ENCODE measurements at places on chromosomes 16 and 17.

- DNase-seq = peak; percentile 80
These were observed 18.2 kb upstream of the ABR start for GRCh38 chr17:1197781-1198490.

GRCh38 chr17:82830249-82830661, 9.6 kb downstream of the ZNF750 start:
- no peak for DNase-seq

DNA sequence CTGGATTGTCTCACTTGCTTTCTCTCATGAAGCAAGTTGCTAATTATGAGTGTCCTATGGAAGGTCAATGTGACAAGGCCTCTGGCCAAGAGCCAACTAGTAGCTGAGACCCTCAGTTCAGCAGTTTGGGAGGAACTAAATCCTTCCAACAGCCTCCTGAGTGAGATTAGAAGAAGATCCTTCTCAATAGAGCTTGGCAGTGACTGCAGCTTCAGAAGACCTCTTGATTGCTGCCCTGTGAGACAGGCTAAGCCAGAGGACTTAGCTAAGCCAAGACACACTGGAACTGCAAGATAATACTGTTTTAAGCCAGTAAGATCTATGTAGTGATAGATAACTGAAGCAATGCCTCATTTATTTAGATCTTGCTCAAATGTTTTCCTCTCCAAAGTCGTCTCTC, 34.3 kb downstream of the PCTP start:
- DNase-seq = no peak

- DNase-seq = no peak
These were observed 14.3 kb downstream of the SLC16A3 start for GRCh38 chr17:82242977-82243647.

- no peak for DNase-seq
These were observed 16.0 kb downstream of the CSNK1D start for GRCh38 chr17:82257473-82257872.

- no peak for DNase-seq
These were observed 97.1 kb upstream of the TMEM97 start for GRCh38 chr17:28221751-28222414.

DNA sequence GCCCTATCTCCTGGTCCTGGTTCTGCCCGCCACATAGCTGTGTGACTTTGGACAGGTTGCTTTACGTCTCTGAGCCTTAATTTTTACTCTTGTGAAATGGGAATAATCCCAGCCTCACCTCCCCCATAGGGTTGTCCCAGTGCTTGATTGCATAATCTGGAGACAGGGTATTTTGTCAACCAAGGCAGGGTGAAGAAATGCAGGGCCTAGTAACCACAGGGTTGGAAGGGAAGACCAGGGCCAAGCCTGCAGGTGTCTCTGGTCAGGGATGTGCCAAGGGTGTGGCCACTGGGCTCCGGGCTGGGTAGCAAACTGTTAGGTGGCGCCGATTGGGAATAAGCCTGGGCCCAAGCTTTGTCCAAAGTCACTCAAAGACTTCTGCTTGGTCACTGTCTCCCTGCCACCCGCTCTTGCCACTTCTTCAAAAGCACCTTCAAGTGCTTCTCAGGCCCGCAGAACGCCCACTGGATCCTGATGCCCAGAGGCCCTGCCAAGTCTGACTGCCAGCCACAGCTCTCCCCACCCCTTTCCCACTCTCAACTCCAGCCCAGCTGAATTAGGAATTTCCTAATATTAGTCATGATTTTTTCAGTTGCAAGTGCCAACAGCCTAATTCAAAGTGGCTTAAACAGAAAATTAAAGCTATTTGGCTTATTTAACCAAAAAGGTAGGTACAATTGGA, 20.6 kb upstream of the COL1A1 start:
- peak; percentile 29 for DNase-seq

DNA sequence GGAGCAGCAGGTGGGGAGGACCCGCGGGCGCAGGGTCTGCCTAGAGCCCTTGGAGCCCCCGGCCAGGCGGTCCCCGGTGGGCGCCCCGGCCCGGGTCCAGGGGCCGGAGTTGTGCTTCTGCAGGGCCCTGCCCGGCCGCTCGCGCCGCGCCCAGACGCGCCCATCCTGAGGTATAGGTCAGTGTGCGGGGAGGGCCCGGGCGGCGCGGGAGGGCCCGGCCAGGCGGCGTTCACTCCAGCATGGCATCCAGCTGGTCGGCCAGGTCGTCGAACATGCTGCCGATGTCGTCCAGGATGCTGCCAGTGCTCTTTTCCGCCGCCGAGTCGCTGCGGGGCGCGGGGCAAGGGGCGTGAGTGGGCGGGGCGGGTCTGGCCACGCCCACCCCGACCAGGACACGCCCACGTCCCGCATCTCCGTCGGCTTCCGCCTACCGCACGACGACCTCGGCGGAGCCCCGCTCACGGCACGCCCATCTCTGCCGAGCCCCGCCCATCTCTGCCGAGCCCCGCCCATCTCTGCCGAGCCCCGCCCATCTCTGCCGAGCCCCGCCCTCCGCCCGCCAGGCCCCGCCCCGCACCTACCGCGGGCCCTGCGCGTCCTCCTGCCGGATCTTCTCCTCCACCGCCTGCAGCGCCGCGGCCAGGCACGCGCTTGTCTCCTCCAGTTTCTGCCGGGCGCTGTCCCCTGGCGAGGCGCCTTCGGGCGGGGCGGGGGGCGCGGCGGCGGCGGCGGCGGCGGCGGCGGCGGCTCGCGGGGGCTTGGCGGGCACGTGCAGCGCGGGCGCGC, 17.9 kb downstream of the CASKIN1 start:
- no peak for DNase-seq

DNA sequence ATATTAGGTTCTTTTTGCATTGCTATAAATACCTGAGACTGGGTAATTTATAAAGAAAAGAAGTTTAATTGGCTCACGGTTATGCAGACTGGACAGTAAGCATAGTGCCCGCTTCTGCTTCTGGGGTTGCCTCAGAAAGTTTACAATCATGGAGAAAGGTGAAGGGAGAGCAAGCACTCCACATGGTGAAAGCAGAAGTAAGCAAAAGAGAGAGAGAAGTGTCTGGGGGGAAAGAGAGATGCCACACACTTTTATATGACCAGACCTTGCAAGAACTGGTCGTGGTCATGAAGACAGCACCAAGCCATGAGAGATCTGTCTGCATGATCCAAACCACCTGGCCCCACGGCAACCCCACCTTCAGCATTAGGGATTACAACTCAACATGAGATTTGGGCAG, 45.4 kb downstream of the KCNJ16 start:
- no peak for DNase-seq

- peak; percentile 18 for DNase-seq
These were observed 11.4 kb downstream of the ZNF629 start for GRCh38 chr16:30775392-30776188.

DNA sequence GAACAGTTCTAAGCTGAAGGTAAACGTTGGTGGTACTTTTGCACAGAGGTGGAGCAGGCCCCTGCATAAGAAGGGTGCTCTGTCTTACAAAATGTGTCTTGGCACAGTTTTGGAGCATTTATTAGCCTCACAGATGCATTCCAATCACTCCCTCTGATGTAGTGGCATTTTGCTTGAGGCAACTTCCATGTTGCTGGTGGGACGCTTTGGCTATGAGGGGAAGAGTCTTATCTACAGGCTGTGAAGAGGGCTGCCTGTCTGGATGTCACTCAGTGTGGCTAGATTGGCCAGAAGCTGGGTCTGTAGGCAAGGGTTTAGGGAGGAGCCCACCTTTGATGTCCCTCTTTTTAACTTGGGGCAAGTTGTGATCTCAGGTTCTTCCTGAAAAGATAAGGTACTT, 2.6 kb upstream of the RARA start:
- DNase-seq = no peak

GRCh38 chr16:83619381-83620150, 188.2 kb upstream of the HSBP1 start:
- no peak for DNase-seq

DNA sequence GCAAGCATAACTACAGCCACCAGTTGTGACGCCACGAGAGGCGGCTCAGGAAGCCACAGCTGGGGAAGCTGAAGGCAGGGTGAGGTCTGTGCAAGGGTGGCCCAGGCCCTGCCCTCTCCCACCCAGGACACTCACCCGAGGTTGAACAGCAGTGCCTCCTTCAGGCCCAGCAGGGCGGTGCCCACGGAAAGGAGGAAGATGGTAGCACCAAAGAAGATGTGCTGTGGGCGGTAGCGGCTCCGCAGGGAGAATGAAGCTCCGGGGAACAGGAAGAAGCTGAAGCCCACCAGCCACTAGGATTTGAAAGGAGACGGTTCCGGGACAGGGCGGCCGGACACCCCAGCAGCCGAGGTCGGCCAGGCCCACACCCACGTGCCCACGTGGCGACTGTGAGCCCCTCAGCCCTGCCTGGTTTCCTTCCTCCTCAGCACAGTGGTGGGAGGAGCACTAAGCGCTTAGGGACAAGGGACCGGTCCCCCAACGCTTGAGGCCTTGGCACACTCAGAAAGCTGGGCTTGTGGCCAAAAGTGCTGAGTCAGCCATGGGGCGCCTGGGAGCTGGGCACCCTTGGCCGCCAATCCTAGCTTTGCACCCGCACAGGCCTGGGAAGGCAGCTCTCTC, 11.0 kb downstream of the CYB561 start:
- DNase-seq = peak; percentile 72

DNA sequence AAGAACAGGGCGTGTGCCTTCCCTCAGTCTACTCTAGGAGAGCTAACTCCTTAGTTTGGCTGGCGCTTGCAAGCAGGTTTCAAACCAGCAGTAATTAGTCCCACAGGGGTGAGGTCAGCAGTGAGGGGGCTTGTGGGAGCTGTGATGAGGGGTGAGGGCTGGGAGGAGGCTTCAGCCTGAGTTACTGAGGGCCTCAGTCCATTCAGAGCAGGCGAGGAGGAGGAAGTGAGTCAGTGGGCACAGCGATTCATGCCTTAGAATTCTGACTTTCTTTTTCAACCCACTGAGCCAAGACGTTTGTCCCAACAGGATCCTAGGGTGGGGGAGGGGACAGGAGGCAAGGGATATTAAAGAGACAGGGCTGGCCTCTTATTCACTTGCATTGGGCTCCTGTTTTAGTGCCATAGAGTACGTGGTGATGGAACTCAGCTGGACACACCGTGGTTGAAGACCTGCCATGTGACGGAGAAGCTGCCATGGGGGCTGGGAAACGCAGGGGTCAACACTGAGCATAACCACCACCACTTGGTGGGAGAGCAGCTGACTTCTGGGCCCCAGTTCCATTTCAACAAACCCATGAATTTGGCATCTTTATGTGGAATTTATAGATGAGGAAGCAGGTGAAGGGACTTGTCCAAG, 8.3 kb upstream of the ITGA3 start:
- DNase-seq = no peak

GRCh38 chr17:60539807-60540206, 13.8 kb upstream of the APPBP2 start:
- DNase-seq = no peak

DNA sequence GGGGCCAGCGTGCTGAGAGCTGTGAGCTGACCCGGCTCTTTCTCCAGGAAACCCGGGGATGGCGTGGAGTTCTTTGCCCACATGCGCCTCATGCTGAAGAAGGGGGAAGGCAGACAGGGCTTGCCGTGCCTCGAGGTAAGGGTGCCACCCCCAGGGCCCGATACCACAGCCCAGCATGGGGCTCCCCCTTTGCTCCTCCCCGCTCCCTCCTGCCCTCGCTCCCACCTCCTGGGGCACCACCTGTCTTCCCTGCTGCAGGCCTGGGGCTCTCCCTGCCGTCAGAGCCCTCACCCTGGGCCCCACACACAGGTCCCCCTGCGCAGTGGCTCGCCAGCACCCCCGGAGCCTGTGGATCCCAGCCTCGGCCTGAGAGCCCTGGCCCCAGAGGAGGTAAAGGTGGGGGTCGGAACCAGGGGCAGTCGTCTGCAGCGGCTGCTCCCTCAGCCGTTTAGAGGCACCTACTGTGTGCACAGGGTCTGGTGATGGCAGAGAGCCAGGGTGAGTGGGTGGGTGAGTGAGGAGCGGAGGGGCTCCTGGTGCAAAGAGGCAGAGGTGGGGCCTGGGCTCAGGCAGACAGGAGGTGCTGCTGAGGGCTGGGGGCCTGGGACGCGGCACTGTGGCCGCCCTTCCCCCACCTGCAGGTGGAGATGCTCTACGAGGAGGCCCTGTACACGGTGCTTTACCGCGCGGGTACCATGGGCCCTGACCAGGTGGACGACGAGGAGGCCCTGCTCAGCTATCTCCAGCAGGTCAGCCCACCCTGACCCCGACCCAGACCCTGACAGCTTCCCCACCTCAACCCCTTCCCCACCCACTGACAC, 5.6 kb downstream of the BAIAP3 start:
- no peak for DNase-seq

GRCh38 chr17:8204761-8205555, 5.4 kb downstream of the AURKB start:
- DNase-seq = no peak

- no peak for DNase-seq
These were observed 62.8 kb downstream of the GRB7 start for GRCh38 chr17:39800540-39800939.

DNA sequence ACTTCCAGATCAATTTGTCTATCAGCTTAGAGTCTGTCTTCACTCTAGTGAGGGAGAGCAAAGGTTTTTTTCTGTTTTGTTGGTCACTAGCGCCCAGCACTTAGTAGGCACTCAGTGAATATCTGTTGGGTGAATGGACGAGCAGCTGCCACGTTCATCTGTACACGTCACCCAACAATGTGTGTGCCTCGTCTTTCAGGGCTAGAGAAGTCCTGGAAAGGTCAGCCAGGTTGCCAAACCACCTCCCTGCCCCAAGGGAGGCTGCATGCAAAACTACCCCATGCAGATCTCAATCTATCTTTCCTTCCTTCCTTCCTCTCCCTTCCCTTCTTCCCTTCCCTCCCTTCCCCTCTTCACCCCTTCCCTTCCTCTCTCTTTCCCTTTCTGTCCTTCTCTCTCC, 340.9 kb downstream of the SOX9 start:
- no peak for DNase-seq

DNA sequence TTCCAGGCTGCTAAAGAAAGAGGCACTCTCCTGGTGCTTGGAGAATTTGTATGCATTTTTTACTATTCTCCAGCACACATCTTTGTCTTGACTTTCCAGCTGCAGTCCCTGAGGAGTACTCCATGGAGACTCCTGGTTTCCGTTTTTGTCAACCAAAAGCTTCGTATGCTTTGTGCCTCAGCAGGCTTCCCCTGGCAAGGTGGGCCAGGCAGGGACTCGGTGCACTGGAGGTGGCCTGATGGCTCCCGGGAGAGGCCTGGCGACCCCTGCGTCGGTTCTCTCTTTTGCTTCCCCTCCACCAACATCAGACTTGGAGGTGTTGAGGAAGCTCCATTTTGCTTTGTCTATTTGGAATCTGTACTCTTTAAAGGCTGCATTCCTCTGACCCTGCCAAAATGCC, 23.7 kb downstream of the CDK5R1 start:
- no peak for DNase-seq

Data from AML-193 (cell line).